ENCODE measurements at places on chromosomes 1 and 21.

- no peak for DNase-seq
Measured at GRCh38 chr1:167916766-167917511, 3.0 kb upstream of the ADCY10 start.

- peak; percentile 8 for DNase-seq
Measured at GRCh38 chr1:197173571-197174507, 27.4 kb upstream of the ASPM start.

GRCh38 chr1:41709873-41710272, 208.8 kb downstream of the HIVEP3 start:
- no peak for DNase-seq

DNA sequence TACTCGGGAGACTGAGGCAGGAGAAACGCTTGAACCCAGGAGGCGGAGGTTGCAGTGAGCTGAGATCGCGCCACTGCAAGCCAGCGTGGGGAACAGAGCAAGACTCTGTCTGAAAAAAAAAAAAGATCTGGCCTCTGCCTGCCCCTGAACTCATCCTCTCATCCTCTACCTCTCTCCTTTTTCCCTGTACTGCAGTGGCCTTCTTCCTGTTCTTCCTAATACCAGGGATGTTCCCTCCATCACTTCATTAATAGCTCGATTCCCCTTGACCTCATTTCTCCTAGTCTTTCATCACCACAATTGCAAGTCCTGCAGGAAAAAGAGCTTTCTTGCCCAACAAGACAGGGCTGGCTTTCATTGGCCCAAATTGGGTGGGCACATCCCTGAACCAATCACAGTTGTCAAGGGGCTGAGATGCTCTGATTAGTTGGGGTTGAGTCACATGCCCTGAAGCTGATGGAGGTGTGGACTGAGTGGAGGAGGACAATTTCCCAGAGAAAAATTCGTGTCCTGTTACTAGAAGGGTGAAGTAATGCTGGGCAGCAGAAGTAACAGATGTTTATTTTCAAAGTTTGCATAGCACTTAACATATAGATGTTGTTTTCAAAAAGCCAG, 86.8 kb upstream of the PUM1 start:
- DNase-seq, result peak; percentile 25

DNA sequence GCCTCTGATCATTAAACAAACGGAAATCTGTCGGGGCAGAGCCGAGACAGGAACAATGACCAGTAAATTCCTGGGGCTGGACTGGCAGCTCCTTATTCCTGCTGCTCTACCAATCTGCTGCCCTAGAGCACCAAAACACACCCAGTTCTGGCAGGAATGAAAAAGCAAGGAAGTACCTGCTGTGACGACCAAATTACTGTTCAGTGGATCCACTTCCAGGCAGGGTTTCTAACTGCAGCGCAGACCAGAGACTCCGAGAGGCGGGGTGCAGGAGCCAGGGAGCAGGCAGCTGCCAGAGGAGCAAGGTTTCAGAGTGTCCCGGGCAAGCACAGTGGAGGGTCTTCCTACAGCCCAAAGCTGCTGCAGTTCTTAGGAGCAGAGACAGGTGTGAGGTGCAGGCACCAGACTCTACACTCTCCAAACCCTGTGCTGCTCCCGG, 32.4 kb downstream of the KANK4 start:
- DNase-seq, result no peak

GRCh38 chr1:24142546-24143534, at the start of gene IL22RA1:
Gene IL22RA1, minus strand, starts transcription at chr1:24143140. Its CDS starts 58 bp downstream, at chr1:24143082.
- no peak for DNase-seq

DNA sequence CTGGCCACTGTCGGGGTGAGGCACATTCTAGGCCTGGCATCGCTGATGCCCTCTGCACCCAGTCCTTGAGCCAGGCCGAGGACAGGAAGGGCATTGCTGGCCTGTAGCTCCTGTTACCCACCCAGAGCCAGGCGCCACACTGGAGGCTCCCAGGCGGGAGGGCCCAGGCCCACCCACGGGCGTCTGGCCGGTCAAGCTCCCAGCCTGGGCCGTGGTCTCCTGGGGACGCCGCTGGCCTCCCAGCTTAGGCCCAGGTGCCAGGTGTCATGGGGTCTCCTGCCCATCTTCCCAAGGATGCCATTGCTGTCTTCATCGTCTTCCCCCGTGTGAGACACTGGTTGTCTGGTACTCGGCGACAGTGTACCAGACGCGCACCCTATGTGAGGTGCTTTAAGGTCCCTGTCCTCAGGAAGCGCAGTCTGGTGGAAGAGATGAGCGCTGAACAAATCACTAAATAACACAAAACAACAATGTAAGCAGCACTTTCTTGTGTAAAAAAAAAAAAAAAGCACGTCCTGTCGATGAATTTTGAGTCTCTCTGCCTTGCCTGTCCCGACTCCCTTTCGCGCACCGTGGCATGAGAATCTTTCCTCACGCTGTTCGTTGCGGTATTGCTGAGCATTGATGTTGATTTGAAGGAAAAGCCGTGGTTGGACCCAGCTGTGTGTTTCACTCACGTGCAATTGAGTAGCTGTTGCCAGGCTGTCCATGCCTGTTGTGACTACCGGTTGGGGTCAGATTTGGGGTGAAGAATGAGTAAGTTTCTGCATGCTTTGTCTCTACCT, 27.0 kb upstream of the TRAPPC10 start:
- no peak for DNase-seq

GRCh38 chr1:245822996-245823395, 668.2 kb downstream of the KIF26B start:
- no peak for DNase-seq

DNA sequence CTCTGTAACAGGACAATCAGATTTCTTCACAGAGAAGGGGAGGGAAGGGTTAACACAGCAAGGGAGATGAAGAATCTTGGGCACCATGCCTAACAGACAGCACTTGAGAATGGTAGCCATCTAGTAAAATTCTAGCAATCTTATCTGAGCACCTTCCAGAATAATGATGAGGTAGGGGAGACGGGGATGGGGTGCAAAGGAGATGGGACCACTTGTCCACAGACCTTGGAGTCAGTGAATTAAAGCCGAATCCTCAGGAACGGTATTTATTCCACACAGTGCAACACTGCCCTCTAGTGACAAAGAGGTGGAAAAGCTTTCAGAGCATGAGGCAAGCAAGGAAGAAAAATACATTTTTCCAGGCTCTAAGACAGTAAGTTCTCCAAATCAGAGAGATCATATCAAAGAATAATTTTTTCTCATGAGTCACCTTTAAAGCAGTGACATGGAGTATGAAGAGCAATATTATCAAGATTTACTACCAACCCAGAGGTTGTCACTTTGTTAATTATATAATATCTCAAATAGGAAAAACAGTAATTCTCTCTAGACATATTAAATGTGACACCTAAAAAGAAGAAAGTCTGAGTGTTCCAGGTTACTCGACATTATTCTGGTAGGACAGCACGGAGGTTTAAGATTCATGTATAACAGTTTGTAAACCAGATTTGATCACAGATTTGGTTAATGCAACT, 43.3 kb upstream of the LPAR3 start:
- peak; percentile 66 for DNase-seq

GRCh38 chr1:244614113-244614836, 38.7 kb upstream of the DESI2 start:
- DNase-seq, result no peak

- peak; percentile 39 for DNase-seq
Measured at GRCh38 chr1:183267646-183268431, 81.8 kb downstream of the LAMC2 start.

DNA sequence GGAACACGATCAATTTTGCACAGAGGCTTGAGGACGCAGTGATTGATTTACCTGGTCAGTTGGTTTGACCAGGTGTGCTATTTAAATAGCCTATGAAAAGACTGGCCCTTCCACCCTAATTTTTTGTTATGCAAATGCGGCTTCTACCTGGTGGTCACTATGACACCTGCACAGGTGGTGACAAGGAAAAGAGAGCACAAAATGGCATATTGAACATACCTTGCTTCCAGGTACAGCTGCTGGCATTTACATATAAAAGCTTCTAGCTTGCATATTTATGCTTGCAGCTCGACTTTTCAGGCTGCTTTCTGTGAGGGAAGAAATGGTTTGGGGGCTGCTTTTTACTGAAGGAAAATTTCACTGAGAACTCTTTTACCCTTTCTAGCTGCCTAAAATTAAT, 15.3 kb upstream of the FMO4 start:
- DNase-seq, result no peak

- DNase-seq, result peak; percentile 8
Measured at GRCh38 chr1:108560189-108560873, 431 bp downstream of the EEIG2 start.

DNA sequence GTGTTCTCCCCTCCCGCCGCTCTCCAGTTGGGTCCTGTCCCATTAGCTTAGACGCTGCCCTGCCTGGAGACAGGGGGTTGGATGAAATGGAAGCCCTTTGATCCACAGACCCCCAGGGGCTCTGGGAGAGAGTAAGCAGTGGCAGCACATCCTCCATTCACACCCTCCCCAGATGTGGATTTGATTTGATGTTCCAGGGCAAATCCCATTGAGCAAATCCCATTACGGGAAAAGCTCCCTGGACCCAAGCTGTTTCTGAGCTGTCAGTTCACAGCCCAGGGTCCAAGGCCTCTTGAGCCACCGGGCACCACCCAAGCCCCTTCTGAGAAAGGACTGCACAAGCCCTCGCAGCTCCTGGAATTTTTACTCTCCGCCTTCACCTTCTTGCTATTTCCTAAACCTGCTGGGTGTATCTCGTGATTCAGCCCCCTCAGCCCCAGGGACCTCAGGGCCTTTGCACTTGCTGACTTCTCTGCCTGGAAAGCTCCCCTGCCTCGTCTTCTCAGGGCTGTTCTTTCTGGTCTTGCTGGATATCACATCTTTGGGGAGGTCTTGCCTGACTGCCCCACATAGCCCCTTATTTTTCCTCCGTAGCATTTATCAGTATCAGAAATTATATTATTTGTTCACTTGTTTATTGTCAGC, 101.1 kb downstream of the PAX7 start:
- no peak for DNase-seq

DNA sequence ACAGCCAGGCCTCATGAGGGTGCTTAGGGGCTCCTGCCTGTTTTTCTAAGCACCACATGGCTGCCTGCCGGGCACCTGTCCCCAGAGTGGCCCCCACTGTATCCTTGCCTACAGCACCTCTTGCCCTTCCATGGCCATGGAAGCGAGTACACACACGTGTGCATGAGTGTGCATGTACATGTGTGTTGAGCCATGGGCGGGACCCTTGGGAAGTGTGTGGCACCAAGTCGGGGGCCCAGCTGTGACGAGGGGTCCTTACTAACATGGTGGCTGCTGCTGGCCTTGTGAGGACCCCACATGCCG, 25.8 kb downstream of the KRTAP10-1 start:
- DNase-seq, result no peak

GRCh38 chr1:200628223-200628881, 7.8 kb upstream of the KIF14 start:
- peak; percentile 93 for DNase-seq

DNA sequence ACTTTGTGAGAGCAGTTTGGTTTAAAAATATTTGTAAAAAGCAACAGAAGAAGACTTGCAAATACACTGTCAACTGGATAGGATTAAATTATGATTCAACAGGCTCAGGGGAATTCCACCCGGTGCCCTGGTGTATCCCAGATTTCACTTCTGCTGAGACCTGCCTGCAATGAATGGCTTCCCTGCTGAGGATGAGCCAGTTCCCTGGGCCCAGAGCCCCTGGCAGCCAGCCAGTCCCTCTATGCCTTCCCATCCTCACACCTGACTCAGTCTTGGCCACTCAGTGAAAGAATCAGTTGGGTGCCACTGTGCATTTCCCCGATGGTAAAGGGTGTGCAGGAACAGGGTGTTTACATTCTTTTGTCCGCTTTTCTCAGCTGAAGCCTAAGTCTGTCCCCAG, 64.4 kb downstream of the KCTD3 start:
- no peak for DNase-seq

- peak; percentile 19 for DNase-seq
Measured at GRCh38 chr1:230345139-230345885, 80.8 kb downstream of the PGBD5 start.

GRCh38 chr21:41973861-41974751, 20.3 kb upstream of the C2CD2 start:
- peak; percentile 19 for DNase-seq

DNA sequence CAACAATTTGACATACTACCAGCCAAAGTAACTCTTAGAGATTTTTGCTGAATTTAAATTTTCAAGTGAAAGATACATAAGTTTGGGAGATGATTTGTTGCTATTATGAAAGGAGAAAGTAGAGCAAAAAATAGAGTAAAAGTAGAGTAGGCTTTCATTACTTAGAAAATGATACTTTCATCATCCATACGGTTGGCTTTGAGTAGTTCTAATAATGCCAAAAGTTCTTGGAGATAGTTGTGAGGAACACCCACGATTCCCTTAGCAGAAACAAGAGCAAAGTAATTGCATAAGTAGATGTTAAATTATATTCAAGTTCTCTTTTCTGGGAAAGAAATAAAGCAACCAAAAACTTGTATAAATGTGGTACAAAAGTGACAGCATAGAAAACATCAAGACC, 95.0 kb upstream of the VAV3 start:
- DNase-seq, result peak; percentile 59

DNA sequence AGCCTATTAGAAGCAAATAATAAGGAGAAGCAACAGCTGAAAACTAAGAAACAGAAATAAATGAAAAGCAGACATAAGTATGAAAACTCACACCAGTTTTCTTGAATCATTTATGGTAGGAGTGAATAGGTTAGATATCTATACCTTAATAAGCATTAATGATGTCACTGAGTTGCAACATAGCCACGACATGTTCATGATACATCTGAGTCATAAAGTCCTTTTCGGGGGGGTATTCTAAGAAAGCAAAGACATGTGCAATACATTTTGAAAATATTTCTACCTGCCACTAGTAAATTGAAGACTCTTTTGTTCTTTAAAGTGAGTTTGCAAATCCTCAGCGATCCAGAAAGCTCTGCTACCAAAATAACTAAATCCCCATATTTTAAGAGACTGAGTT, 7.2 kb downstream of the CD34 start:
- DNase-seq, result no peak

DNA sequence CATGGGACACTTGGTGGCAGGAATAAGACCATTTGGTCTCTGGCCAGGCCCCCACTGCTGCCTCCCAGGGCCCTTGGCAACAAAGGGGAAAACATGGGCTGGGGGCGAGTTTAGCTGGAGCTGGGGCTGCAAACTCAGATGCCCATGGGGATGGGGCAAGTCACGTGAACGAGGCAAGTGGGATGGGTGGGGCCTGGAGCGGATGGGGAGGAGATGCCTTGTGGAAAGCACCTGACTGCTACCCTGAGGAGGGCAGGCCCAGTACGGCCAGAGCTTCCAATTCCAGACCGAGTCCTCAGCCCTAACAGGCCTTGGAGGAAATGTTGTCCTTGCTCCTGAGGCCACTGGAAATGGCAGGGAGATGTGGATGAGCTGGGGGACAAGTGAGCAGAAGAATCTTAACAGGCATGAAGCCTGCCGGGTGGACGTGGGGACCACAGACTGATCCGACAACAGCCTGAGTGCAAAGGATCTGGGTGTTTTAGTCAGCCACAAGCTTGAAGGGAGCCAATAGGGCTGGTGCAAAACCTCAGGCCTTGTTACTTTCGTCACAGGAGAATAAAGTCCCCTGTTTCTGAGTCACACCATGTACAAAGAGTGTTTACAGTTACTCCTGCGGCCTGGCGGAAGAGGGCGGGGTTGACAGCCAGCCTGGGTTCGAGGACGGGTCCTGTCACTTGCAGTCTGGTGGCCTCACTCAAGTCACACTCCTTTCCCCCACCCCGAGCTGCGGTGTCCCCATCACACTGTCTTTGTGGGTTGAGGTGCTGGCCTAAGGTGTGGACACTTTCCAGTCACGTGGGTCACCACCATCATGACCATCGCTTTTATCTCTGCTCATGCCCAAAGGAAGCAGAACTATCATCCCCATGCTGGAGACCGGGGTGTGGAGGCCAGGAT, 19.1 kb downstream of the RUNX3 start:
- peak; percentile 57 for DNase-seq

- DNase-seq, result no peak
Measured at GRCh38 chr21:45316871-45317397, 29.2 kb upstream of the POFUT2 start.

- DNase-seq, result peak; percentile 84
Measured at GRCh38 chr1:201480231-201481003, 11.4 kb upstream of the PHLDA3 start.

Measured in suppressor macrophage treated with lipopolysaccharide for 4 hours (primary cell).